A549 treated with CpdA at 1 μM for 4 hours (cell line): ENCODE measurements at places on chromosomes 2 and 18. TPM values are rescaled to one million over a fixed set of nuclear protein-coding genes. Genes with fewer than 3 reads are reported as not detected.

Gene CMPK2
- total RNA-seq: 0.67 to 1.1 TPM (median 0.79 TPM) in 5 replicates

Gene DNER
- total RNA-seq: 5.0 to 8.5 TPM (median 6.4 TPM) in 5 replicates

Gene TRIM43B
- not detected in 5 replicates for total RNA-seq

Gene FAM237A
- not detected in 5 replicates for total RNA-seq

Gene CCDC102B
- total RNA-seq: 0.28 to 0.49 TPM (median 0.42 TPM) in 3 of 5 replicates, not detected in the others

Gene KIAA2012
- total RNA-seq: not detected in 5 replicates
